T47D (cell line): ENCODE measurements at places on chromosomes 2 and 18.

- DNase-seq, result no peak
Measured at GRCh38 chr18:74623047-74623816, 25.6 kb downstream of the ZNF407 start.

DNA sequence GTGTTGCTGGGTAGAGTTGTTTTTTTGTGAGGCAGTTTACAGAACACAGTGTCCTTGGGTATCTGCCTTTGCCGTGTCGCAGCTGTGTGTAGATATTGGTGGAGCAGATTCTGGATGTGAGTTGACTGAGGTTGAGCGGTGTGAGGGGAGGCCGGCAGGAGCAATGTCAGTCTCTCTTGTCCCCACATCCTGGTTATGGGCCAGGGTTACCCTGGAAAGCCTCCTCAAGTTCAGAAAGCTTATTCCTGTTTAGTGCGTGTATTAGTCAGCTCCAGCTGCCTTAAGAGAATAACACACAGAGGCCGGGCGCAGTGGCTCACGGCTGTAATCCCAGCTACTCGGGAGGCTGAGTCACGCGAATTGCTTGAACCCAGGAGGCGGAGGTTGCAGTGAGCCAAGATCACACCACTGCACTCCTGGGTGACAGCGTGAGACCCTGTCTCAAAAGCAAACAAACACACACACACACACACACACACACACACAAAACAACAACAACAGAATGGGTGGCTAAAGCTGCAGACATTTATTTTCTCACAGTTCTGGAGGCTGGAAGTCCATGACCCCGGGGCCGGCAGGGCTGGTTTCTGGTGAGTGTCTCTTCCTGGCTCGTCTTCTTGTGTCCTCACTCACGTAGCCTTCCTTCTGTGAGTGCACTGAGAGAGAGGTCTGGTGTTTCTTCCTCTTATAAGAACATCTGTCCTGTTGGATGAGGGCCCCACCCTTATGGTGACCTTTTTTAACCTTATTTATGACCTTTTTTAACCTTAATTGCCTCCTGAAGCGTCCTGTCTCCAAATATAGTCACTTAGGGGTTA is 5.1 kb downstream of the NCK2 start:
- no peak for DNase-seq

- peak; percentile 76 for DNase-seq
Measured at GRCh38 chr2:8602809-8603208, 79.0 kb upstream of the ID2 start.

DNA sequence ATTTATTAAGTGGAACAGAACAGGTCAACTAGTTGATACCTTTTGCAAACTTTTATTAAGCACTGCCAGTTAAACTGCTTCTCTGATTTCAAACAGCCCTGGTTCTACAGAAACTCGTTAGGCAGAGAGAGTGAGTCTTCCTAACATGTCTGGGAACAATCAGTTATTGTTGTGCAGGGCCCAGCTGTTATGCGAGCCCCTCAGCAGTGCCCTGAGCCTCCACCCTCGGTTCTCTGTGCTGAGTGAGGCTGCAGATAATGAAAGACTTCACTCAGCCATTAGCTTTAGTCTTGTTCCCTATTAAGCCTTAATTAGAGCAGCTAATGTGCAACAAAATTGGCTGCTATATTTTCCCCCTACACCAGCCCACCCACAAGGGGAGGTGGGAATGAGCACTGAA is 39.6 kb downstream of the KCTD18 start:
- no peak for DNase-seq

- no peak for DNase-seq
Measured at GRCh38 chr18:55422456-55423180, 165.4 kb downstream of the TCF4 start.

- DNase-seq, result no peak
Measured at GRCh38 chr2:603427-603826, 73.8 kb downstream of the TMEM18 start.

- DNase-seq, result no peak
Measured at GRCh38 chr18:79585395-79586370, 93.9 kb upstream of the CTDP1 start.

- DNase-seq, result no peak
Measured at GRCh38 chr2:60446413-60447267, 106.8 kb downstream of the BCL11A start.

- no peak for DNase-seq
Measured at GRCh38 chr2:36762764-36763490, 66.4 kb downstream of the VIT start.

DNA sequence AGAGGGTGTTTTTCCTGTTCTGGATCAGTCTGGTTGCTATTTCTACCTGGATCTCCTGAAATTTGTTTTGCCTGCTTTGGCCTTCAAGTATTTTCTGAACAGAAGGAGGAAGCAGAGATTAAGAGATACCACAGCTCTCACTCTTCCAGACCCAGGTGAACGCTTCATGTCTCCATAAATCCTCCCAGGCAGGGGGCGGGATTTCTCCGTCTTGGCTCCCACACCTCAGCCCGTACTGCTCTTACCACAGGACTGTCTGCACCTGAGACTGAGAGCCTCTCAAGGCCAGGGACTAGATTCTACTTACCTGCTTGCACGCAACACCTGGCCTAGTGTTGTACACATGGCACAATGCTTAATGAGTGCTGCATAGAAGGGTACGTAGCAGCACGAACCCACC is 59.9 kb upstream of the LRPPRC start:
- DNase-seq, result peak; percentile 16

GRCh38 chr2:204184226-204184625 is 247.7 kb downstream of the ICOS start:
- DNase-seq, result no peak

DNA sequence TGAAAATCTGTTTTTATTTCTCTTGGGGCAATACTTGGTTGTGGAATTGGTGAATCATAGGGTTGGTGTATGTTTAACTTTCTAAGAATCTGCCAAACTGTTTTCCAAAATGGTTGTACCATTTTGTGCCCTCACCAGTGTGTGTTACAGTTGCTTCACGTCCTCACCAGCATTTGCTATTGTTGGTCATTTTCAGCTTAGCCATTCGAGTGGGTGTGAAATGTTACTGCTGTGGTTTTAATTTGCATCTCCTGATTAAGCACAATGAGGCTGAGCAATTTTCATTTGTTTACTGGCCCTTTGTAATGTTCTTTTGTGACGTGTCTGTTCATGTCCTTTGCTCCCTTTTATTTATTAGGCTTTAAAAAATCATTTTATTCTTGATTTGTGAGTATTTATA is 49.7 kb downstream of the FOSL2 start:
- no peak for DNase-seq

DNA sequence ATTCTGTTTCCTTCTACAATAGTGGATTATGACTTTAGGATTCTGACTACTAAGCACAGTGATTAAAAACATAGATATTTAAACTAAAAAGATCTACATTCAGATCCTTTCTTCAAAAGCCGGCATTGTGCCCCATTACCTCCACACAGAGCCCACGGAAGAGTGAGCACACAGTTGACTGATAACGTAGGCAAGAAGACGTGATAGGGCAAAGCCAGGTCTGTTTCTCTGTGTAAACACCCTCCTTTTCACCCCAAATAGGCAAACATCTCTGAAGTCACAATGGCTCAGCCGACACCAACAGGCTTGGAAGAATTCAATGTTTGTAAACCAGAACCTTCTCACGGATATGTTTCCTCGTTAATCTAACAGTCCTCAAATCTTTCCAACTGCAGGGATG is 302.9 kb downstream of the CMPK2 start:
- no peak for DNase-seq

DNA sequence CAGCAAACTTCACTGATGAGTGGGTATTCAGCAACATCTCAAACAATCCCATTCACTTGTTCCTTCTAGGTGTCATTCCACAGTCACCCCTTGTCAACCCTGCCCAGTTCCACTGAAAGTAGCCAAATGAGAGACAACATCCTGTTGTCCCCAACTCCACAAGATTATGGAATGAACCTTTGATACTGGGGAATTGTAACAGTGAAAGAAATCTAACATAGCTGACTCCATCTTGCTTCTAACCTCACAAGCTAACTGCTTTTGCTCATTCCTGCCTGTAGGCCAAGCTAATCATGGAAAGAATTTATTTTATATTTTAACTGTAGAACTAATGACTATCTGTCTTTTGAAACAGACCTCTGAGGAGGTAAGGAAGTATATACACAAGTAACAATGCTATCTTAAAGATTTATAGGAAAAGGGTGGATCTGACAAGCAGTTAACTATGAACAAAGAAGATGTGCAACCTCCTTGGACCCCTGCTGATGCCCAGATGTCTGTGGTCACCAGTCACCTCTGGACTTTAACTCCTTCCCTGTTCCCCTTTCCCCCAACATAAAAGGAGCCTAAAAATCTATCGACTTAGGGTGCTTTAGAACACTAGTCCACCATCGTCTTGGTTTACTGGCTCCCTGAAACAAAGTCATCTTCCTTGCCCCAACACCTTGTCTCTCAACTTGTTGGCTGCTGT is 6.9 kb upstream of the ANXA4 start:
- no peak for DNase-seq

DNA sequence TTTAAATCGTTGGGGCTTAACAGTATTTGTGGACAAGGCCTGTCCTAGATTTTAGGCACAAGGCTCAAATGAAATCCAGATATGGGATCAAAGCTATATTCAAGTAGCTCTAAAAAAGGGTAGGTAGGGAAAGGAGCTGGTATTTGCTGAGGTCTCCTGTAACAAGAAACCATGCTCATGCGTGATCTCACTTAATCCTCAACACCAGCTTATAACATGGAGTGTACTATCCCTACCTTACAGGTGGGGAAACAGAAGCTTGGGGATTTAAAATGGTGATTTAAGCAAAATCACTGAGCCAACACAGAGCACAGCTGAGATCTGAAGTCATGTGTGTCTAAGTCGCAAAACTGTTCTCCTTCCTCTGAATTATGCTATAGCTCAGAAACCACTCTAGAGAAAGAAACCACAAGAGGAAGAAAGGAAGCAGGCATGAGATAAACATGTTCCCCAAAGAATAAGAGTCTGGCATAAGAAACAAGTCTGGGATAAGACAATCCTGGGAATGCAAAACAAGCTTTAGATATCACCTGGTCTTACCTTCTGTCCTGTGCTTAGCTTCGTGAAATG is 43.1 kb downstream of the CYRIA start:
- no peak for DNase-seq

- no peak for DNase-seq
Measured at GRCh38 chr2:237923481-237924163, 43.2 kb upstream of the UBE2F start.

DNA sequence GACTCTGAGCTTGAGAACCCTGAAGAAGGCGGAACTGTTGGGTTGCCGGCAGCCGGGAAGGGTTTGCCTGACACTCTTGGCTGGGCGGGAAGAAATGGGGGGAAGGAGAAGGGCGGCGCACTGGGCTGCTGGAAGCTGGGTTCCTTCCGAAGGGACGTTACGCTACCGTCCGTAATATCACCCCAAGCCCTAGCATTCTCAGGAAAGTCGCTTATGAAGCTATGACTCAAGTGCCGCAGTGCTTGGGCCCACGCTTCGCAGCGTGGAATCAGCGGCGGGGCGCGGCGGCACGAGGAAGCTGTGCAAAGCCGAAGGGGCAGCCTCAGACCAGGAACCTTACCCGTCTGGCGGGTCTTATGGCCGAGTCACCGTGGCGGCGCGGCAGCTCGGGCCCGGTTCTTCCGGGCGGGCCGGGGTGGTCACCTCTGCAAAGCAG is 50.2 kb upstream of the SIGLEC15 start:
- no peak for DNase-seq

DNA sequence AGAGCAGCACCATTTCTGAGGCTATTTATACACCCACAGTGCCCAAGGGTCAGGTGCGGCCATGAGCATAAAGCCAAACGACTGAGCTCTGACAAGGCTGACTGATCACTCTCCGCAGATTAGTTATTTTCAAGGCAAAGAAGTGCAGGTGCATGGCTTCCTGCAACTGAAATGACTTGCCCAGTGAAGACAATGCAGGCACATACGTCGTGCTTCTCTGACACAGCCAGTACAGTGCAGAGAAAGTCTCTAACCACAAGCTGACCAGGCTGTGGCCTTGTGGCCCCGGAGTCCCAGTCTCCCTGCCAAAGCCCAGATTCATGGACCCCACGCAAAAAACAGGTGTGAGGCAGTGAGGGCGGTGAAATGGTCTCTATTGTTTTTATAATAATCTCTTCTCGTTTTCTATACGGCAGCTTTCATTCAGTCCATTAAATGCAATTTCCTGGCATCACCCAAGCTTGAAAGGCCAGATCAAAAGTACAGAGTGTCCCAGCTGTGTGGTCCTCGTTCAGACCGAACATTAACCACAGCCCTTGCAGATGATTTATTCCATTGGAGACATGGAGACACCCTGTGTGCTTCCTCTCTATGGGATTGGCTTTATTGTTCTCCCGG is 447.0 kb upstream of the ID2 start:
- DNase-seq, result no peak

GRCh38 chr2:48272199-48272598 is 257.8 kb upstream of the STON1 start:
- DNase-seq, result no peak

GRCh38 chr2:66255867-66256266 is 179.1 kb upstream of the MEIS1 start:
- DNase-seq, result no peak

- DNase-seq, result peak; percentile 58
Measured at GRCh38 chr2:104332731-104333130, 521.2 kb upstream of the POU3F3 start.

- DNase-seq, result peak; percentile 27
Measured at GRCh38 chr2:111701266-111701665, 182.7 kb downstream of the ANAPC1 start.

DNA sequence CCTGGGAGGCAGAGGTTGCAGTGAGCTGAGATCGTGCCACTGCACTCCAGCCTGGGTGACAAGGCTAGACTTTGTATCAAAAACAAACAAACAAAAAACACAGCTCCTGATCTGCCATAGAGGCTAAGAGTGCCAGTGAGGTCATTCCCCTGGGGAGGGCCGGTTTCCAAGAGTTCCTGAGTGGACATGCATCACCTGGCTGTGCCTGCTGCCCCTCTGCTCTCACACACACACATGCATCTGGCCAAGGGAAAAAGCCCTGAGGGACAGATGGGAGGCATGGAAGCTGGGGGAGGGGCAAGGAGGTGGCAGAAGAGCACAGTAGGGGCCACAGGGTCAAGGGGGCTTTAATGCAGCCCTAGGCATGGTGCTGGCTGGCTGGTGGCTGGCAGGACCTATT is 60.4 kb downstream of the ZBTB7C start:
- no peak for DNase-seq

DNA sequence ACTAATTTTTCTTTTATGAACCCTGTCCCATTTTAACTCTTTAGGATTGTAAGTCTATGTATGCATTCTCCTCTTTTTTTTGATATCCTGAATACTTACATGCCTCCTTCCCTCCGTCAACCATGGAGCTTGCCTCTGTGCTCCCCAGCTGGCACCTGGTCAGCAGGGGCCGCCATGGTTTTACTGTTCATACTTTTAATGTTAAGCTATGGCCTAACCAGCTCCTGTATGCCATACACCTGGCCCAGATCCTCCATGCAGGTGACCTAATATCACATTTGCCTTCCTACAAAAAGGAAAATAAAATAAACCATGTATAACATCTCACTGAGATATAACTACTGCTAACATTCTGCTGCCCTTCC is 283.1 kb upstream of the TRIB2 start:
- DNase-seq, result no peak
